ENCODE measurements at places on chromosomes 3 and 15.
A peak's percentile ranks its signal among the peaks of the same experiment; 100 is the strongest.

- no peak for DNase-seq
These were observed 54.8 kb upstream of the FSIP1 start for GRCh38 chr15:39837454-39837853.

- DNase-seq = no peak
These were observed 254.3 kb downstream of the RYR3 start for GRCh38 chr15:33565094-33565493.

DNA sequence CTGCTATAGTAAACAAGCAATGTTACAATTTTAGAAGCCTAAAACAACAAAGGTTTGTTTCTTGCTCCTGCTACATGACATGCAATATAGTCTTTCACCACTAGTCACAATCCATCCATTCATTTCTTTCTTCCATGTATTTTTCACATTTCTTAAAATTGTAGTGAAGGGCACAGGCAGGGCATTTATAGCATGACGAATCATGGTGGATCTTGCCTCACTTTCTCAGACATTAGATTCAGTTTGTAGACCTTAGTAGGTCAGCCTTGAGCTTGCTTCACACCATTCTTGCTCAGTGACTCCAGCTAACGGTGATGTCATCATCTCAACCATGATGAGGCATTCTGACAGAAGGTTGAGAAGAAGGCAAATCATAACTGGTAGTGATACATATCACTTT is 546.8 kb downstream of the TBL1XR1 start:
- DNase-seq = no peak

DNA sequence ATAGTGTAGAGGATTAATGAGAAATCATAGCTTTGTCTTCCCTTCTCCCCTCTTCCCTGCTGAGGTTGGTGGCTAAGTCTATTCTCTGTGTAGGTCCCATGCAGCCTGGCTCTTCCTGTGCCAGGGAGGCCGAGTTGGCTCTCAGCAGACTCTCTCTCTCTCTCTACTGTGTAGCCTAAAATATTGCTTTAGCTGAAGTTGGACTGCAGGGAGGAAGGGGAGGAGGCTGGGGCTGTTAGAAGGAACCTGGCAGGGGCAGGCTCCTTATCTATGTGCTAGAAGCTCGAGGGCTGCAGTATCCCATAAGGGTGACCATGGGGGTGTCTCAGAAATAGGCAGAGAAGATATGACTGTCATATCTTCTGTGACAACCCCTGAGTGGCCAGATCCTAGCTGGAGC is 160.8 kb downstream of the EPHB1 start:
- DNase-seq = no peak

GRCh38 chr15:38207621-38208020 is 45.0 kb upstream of the SPRED1 start:
- DNase-seq = no peak

DNA sequence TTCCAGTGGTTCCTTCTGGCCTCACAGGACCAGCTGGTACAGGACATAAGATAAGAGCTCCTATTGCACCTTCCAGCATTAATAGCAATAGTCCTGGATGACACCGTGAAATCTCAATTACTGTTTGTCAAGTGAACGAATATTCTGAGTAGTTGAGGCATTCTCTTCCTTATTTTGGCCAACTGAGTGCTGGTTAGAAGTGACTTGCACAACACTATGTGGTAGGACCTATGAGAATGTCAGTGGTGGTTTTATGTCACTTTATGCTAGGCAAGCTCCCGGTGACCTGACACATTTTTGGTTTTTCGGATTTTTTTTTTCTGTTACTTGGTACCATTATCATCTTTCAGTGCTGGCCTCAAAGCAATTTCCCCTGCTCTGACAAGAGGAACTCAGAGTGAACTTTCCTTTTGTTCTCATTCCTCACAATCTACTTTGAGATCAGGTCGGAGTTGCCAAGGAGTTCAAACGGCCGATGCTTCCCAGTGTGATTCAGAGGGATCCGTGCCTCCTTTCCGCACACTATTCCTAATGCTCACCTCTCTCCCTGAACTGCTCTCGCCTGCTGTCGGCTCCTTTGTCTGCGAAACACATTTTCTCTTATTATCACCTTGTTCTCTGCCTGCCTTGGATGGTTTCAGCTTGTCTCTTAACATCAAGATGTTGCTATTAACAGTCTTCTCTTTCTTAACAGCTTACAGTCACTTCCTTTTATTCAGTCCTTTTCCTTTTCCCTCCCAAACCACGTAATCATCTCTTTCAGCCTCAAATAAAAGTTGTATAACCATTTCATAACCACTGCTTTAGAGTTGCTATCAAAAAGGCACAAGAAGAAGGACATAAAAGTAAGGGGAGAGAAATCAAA is 35.8 kb downstream of the QTRT2 start:
- no peak for DNase-seq

DNA sequence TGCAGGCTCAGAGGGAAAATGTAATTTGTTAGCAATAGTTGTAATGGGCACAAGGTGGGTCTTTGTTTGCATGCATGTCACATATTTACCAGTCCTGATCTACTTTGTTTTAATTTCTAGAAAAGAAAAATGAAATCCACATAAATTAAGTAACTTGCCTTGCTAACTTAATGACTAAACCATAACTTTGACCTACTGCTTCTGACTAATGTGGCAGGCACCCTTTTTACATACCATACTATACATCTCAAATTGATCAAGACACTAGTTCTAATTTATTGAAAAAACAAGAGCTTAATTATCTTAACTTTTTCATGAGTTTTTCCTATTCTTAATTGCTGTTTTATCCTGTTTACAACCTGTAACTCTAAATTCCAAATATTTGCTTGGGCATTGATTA is 93.2 kb downstream of the ATP11B start:
- DNase-seq = no peak

GRCh38 chr3:19775765-19776164 is 158.3 kb downstream of the EFHB start:
- DNase-seq = no peak

- DNase-seq = peak; percentile 85
These were observed 18.7 kb upstream of the HDAC11 start for GRCh38 chr3:13461169-13462124.

DNA sequence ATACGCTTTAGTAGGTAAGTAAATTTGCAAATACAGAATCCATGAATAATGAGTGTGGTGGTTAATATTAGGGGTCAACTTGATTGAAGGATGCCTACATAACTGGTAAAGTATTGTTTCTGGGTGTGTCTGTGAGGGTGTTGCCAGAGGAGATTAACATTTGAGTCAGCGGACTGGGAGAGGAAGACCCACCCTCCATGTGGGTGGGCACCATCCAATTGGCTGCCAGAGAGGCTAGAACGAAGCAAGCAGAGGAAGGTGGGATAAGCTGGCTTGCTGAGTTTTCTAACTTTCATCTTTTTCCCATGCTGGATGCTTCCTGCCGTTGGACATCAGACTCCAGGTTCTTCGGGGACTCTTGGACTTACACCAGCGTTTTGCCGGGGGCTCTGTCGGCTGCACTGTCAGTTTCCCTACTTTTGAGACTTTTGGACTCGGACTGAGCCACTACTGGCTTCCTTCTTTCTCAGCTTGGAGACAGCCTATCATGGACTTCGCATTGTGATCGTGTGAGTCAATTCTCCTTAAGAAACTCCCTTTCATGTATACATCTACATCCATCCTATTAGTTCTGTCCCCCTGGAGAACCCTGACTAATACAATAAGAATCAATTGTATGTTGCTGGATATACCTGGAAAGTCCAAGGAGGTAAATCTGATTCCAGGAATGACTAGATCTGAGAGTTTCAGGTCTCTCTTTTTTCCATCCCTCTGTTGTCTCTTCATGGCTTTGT is 25.8 kb upstream of the NEDD4 start:
- DNase-seq = no peak

GRCh38 chr3:107987036-107987939 is 103.5 kb downstream of the CD47 start:
- no peak for DNase-seq

DNA sequence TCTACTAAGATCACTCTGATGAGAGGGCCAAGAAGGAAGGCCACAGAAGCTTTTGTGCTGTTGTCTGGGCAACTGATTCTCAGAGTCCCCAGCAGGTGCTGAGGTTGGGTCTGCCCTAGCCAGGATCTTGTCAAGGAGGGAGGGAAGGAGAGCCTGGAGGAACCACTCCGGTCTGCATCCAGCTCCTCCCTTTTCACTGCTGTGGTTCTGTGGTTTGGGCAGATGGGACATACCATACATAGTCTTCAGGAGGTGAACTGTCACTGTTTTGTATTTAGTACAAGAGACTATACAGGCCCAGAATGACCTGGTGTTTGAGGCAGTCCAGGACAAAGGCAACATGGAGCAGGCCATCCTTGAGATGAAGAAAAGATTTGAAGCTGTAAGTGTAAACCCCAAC is 21.9 kb downstream of the C3orf62 start:
- no peak for DNase-seq

GRCh38 chr3:160474416-160474838 is 24.8 kb upstream of the TRIM59 start:
- no peak for DNase-seq

DNA sequence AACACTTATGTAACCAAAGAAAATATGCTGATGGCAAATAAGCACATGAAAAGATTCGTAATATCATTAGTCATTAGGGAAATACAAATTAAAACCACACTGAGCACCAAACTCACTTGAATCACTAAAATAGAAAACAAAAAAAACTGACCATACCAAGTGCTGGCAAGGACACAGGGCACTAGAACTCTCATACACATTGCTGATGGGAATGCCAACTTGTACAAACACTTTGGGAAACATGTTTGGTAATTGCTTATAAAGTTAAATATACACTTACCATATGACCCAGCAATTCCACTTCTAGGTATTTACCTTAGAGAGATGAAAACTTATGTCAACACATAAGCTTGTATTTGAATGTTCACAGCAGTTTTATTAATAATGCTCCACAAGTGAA is 95.5 kb downstream of the TFDP2 start:
- no peak for DNase-seq

- no peak for DNase-seq
These were observed 94.8 kb downstream of the CACNA1D start for GRCh38 chr3:53589201-53589600.

GRCh38 chr3:32313723-32314473 is 75.4 kb downstream of the CMTM8 start:
- DNase-seq = peak; percentile 32

- no peak for DNase-seq
These were observed 251.2 kb upstream of the VEPH1 start for GRCh38 chr3:157754451-157754850.

- DNase-seq = no peak
These were observed 504.7 kb upstream of the NR2F2 start for GRCh38 chr15:95825671-95826411.

- DNase-seq = peak; percentile 57
These were observed 17.8 kb upstream of the ATP13A4 start for GRCh38 chr3:193572426-193572908.

DNA sequence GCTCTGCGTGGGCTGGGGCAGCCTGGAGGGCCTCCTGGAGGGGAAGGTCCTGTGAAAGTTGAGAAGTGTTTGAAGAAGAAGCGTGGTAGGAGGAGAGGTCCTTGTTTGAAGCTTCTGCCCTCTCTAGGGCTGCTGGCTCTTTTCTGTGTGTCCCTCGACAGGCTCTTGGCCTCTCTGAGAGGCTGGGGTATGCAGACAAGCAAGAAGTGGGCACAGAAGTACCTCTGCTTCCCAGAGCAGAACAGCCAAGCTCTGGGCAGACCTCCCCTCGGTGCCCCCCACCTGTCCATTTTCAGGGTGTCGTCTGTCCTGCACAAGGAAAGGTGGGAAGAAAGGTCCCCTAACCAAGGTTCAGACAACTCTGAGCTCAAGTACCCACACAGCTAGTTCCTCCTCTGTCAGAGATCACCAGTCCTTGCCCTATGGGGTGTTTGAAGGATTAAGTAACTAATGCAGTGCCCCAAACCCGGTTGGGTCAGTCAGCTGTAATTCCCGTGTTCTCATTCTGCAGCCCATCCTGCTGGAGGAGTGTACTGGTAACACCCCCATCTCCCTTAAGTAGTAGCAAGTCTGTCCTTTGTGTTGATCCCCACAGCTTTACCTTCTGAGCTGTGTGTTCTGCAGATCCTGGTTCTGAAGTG is 6.3 kb downstream of the CSK start:
- DNase-seq = no peak

- no peak for DNase-seq
These were observed 150.5 kb upstream of the IQSEC1 start for GRCh38 chr3:13223574-13224237.

DNA sequence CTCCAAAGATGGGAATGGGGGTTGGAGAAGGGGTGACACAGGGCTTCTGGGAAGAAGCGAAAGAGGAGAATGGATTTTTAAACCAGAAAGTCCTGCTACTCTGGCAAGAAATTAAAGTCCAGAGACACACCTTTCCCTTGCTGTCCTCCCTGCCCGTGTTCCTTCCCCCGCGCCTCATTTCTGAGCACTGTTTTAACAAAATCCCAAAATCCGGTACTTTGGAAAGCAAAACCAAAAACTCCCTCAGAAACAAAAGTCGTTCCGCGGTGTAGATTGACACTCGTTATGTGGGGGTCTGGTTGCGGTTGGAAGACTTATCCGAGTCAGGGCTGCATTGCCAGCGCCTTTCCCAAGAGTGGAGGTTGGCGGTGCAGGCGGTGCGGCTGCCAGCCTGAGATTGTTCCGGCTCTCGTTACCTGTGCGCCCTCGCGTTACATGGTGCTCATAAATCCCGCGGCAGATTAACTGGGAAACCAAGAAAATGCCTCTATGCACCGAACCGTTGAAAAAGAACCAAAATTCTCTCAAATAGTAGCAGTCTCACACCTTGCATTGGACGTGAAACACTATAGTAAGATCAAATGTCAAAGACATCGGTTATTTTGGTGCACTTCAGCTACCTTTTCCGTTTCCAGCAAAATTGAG is 217.7 kb downstream of the MEIS2 start:
- no peak for DNase-seq

DNA sequence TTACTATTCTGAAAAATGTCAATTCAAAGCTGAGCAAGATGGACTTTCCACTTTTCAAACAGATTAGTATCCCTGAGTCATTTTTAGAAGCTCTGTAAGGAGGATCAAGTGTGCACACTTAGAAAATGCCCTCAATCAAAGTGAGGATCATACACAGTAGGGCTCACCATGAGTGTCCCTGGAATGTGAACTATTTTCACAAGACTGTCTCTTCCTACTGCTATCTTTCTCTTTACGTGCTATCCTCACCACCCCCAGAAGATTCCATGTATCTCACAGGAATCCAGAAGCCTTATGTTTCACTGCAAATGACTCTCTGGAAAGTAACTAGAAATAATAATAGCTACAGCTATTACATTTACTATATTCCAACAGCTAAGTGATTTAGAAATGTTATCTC is 349.9 kb upstream of the TGFBR2 start:
- DNase-seq = no peak

GRCh38 chr3:25592510-25592968 is 72.2 kb downstream of the TOP2B start:
- no peak for DNase-seq

DNA sequence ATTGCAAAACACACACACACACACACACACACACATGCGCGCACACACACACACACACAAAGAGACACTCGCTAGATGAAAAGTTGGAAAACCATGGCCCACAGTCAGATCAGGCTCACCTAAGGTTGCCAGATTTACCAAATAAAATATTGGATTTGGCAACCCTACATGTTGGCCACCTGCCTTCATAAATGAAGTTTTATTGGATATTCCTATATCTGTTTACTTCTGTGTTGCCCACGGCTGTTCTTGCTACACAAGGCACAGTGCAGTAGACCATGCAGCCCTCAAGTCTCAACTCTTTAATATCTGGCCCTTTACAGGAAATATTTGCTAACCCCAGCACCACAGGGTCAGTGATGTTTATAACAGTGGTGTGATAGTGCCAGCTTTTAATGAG is 445.0 kb upstream of the PROK2 start:
- no peak for DNase-seq

GRCh38 chr15:38389924-38390542 is 63.9 kb upstream of the FAM98B start:
- peak; percentile 77 for DNase-seq

- no peak for DNase-seq
These were observed 420.1 kb downstream of the EDEM1 start for GRCh38 chr3:5607581-5607980.

All from stimulated activated CD4-positive, alpha-beta T cell treated with anti-CD3 and anti-CD28 coated beads, Interleukin-15, amount 100 ng/mL, for 24 hours (primary cell).